ENCODE measurements at places on chromosomes 3 and 15. TPM values are rescaled to one million over a fixed set of nuclear protein-coding genes. Genes with fewer than 3 reads are reported as not detected.

EOMES gene
- total RNA-seq = 0.49 TPM

P2RY1 gene
- 17.9 TPM for total RNA-seq

SRGAP3 gene
- 20.6 TPM for total RNA-seq

GRCh38 chr3:61538486-61538885 lies 22.9 kb upstream of the PTPRG start:
- H3K4me1 ChIP-seq = no peaks in the 10 kb centered on the region
- H3K27ac ChIP-seq = no peak overlapping the region
- no peak overlapping the region for H3K4me3 ChIP-seq
- no peaks in the 10 kb centered on the region for H3K27me3 ChIP-seq

DNA sequence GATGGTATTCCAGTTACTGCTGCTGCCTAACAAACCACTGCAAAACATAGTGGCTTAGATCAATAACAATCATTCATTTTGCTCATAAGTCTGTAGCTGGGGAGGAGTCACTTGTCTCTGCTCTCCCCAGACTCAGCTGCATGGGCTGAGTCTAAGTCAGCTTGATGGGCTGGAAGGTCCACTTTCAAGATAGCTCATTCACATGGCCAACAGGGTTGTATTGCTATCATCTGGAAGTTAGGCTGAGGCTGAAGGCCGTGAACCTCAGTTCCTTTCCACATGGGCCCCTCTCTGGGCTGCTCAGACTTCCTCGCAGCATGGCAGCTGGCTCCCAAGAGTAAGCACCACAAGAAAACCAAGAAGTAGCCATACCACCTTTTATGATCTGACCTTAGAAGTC lies 28.7 kb upstream of the BFSP2 start:
- H3K4me1 ChIP-seq = no peaks in the 10 kb centered on the region
- DNase-seq = peak; percentile 62
- no peaks in the 10 kb centered on the region for H3K27me3 ChIP-seq
- H3K36me3 ChIP-seq = no peaks in the 10 kb centered on the region
- no peak overlapping the region for H3K4me3 ChIP-seq

CLDN18 gene
- total RNA-seq = not detected

CD200R1 gene
- 0.49 TPM for total RNA-seq

PIGBOS1 gene
- total RNA-seq = 6.4 TPM

LRRC49 gene
- total RNA-seq = 8.8 TPM

SLC6A1 gene
- total RNA-seq = 2.0 TPM

DNA sequence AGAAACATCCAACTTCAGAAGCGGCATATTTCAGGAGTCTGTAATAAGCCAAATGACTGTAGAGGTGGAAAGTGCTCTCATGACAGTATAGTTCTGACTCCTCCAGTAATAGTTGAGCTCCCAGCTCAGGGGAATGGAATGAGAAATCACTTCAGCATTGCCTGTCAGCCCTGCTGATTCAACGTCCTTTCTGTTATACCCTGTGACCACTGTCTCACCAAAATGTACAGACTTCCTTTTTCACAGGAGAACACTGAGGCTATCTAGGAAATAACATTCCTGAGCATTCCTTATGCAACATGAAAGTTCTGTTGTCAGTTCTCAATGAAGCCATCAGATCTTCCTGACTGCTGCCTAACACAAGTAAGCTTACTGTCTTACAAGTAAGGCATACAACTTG lies 284.5 kb upstream of the MME start:
- H3K4me1 ChIP-seq = no peaks in the 10 kb centered on the region
- H3K4me3 ChIP-seq = no peak overlapping the region
- no peaks in the 10 kb centered on the region for H3K27me3 ChIP-seq
- no peaks in the 10 kb centered on the region for H3K36me3 ChIP-seq
- DNase-seq = no peak

DNA sequence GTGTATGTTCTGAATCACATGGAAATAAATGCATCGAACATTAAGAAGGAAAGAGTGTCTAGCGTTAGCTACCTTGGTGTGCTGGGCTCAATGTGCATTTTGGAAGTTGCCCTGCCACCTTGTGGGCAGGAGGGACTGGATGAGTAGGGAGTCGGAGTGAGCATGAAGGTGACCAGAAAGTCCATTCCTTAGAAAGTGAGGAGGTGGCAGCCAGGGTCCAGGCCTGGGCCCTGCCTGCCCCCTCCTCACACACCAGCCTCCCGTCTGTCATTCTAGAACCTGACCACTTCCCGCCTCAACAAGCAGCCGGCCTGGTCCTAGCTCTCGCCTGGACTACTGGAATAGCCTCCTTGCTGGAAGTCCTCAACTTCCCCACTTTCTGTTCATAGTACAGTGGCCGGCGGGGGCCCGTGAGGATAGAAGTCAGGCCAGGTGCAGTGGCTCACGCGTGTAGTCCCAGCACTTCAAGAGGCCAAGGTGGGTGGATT lies 10.2 kb upstream of the GATA2 start:
- no peaks in the 10 kb centered on the region for H3K4me1 ChIP-seq
- H3K27ac ChIP-seq = no peak overlapping the region
- H3K27me3 ChIP-seq = no peaks in the 10 kb centered on the region

DHFR2 gene
- 6.4 TPM for total RNA-seq

- no peak overlapping the region for H3K27ac ChIP-seq
- no peaks in the 10 kb centered on the region for H3K36me3 ChIP-seq
- no peak overlapping the region for H3K4me3 ChIP-seq
- no peak for DNase-seq
Observed at GRCh38 chr3:192881159-192881786, 36.4 kb downstream of the MB21D2 start.

DNA sequence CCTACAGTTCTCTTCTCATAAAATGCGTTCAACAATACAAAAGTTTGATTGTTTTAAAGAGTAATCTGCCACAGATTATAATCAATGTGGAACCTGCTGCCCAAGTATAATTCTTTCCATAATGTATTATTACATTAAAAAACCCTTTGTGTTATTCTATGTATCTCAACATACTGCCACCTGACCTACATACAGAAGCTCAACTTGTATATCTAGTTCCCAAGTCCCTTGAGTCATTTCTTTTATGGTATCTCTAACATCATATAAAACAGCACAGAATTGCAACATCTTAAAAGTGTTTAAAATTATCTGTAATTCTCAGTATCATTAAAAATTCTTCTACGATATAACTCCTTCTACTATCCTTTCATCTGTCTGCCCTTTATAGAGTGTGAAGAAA lies 70.3 kb downstream of the TBL1XR1 start:
- H3K27me3 ChIP-seq = no peaks in the 10 kb centered on the region
- DNase-seq = no peak
- H3K36me3 ChIP-seq = no peaks in the 10 kb centered on the region

- peak overlapping the region; percentile 64 for H3K4me3 ChIP-seq
- no peaks in the 10 kb centered on the region for H3K27me3 ChIP-seq
- H3K27ac ChIP-seq = peak overlapping the region; percentile 97
- H3K36me3 ChIP-seq = peaks cover 4% of the 10 kb centered on the region
Observed at GRCh38 chr3:183699238-183699947, 1.8 kb downstream of the YEATS2 start.

DNA sequence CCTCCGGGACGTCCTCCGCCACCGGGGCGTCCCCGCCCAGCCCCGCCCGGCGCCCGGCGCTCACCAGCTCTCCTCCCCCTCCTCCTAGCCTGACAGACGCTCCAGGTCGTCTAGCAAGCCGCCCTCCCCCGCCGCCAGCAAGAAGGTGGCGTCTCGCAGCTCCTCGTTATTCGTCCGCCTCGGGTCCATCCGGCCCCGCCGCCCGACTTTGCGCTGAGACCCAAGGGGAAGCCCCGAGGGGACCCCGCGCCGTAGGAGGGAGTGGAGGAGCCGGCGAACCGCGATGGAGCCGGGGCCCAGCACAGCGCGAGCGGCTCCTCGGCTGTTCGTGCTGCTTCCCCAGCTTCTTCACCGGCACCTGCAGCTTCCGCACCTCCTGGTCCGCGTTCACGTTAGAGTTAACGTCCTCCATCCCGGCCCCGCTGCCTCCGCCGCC lies 26.3 kb upstream of the MTHFS start:
- H3K27ac ChIP-seq = peak overlapping the region; percentile 93
- H3K4me1 ChIP-seq = peaks cover 12% of the 10 kb centered on the region
- DNase-seq = no peak
- H3K36me3 ChIP-seq = no peaks in the 10 kb centered on the region
- peak overlapping the region; percentile 88 for H3K4me3 ChIP-seq

DNA sequence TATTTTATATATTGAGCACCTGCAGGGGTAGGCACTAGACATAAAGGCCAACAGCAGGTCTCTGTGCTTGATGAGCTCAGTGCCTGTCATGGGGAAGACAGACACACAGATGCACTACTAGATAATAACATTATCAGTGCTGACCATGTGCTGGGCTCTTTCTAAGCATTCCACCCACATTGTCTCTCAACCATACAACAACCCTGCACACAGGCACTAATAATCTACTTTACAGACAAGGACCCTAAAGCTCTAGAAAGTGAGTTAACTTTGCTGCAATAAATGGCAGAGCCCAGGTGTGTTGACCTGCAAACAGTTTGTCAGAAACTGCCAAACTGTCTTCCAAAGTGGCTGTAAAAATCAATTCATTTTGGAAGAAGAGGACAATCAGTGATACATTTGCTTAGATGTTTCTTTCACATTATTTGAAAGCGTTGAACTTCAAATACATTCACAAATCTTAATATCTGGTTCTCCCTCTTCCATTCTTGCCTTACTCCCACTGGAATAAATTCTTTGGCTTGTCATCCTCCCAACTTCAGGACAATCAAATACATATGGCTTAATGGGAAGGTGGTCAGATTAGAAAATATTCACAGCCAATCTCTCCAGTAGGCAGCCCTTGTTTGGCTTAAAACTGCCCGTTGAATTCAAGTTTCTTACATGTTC lies 11.0 kb upstream of the PP2D1 start:
- H3K4me1 ChIP-seq = peaks cover 13% of the 10 kb centered on the region
- H3K36me3 ChIP-seq = no peaks in the 10 kb centered on the region
- no peaks in the 10 kb centered on the region for H3K27me3 ChIP-seq
- DNase-seq = no peak
- peak overlapping the region; percentile 33 for H3K27ac ChIP-seq

- H3K27ac ChIP-seq = peak overlapping the region; percentile 67
- no peaks in the 10 kb centered on the region for H3K27me3 ChIP-seq
- DNase-seq = no peak
- no peaks in the 10 kb centered on the region for H3K36me3 ChIP-seq
Observed at GRCh38 chr15:62895905-62896316, 146.6 kb upstream of the TPM1 start.

GRCh38 chr3:180594631-180595558 lies 7.1 kb upstream of the TTC14 start:
- H3K4me1 ChIP-seq = no peaks in the 10 kb centered on the region
- no peak for DNase-seq
- no peak overlapping the region for H3K4me3 ChIP-seq

HHLA2 gene
- not detected for total RNA-seq

SNX22 gene
- total RNA-seq = not detected

GRCh38 chr3:66822186-66823008 lies 175.7 kb upstream of the KBTBD8 start:
- no peaks in the 10 kb centered on the region for H3K36me3 ChIP-seq
- no peaks in the 10 kb centered on the region for H3K27me3 ChIP-seq
- no peak for DNase-seq
- H3K27ac ChIP-seq = no peak overlapping the region
- no peak overlapping the region for H3K4me3 ChIP-seq

DNA sequence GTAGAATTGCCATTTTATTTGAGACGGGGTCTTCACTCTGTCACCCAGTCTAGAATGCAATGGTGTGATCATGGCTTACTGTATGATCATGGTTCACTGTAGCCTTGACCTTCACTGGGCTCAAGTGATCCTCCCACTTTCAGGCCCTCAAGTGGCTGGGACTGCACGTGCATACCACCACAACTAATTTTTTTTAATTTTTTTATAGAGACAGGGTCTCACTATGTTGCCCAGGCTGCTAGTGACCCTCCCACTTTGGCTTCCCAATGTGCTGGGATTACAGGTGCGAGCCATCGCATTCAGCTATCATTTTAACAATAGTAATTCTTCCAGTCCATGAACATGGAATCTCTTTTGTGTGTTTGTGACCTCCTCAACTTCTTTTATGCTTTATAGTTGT lies 11.9 kb downstream of the EPM2AIP1 start:
- no peaks in the 10 kb centered on the region for H3K27me3 ChIP-seq
- no peak overlapping the region for H3K4me3 ChIP-seq
- no peak overlapping the region for H3K27ac ChIP-seq
- no peaks in the 10 kb centered on the region for H3K4me1 ChIP-seq

- DNase-seq = no peak
- no peaks in the 10 kb centered on the region for H3K36me3 ChIP-seq
- no peak overlapping the region for H3K27ac ChIP-seq
- no peaks in the 10 kb centered on the region for H3K4me1 ChIP-seq
- H3K4me3 ChIP-seq = no peak overlapping the region
Observed at GRCh38 chr3:113660896-113661295, 35.5 kb downstream of the USF3 start.

DNA sequence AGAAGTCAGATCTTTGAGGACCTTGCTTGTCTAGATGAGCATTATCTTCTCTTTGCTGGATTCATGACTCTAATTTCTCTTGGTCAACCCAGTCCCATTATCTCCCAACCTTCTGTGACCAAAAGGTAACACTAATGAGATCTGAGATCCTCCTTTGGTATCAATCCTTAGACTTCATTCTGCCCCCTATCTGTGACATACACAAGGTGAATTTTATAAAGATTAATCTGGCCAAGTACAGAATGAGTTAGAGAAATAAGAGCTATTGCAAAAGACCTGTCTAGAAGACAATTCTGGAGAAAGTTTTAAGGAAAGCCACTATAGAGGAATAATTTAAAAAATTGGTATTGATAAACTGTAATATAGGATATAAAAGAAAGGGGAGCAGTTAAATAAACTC lies 113.8 kb upstream of the KCNMB2 start:
- H3K27ac ChIP-seq = no peak overlapping the region
- H3K36me3 ChIP-seq = no peaks in the 10 kb centered on the region
- H3K27me3 ChIP-seq = no peaks in the 10 kb centered on the region
- no peak for DNase-seq
- no peaks in the 10 kb centered on the region for H3K4me1 ChIP-seq

ZNF148 gene
- 16.5 TPM for total RNA-seq

- no peak overlapping the region for H3K4me3 ChIP-seq
- H3K27ac ChIP-seq = no peak overlapping the region
Observed at GRCh38 chr3:109819734-109820133, 482.4 kb upstream of the DPPA4 start.

NISCH gene
- 103 TPM for total RNA-seq

DNA sequence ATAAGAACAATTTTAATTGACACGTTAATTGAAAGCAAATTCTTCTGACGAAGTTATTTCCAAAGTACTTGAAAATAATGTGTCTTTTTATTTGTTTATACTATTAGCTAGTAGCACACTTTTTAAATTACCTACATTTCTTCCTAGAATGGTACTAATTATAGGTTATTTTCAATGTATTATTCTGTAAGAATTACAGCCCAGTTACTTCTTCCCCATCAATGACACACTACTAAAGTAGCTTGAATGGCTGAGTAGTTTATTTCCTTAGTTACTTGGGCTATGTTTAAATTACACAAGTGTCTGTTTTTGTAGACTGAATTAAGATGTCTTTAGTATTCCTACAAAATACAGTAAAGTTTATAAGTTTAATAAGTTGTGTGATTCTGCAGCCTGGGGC lies 217.6 kb upstream of the IL12A start:
- no peaks in the 10 kb centered on the region for H3K27me3 ChIP-seq
- H3K27ac ChIP-seq = no peak overlapping the region
- H3K36me3 ChIP-seq = no peaks in the 10 kb centered on the region
- DNase-seq = no peak

- no peaks in the 10 kb centered on the region for H3K4me1 ChIP-seq
- H3K4me3 ChIP-seq = no peak overlapping the region
- no peak overlapping the region for H3K27ac ChIP-seq
- no peaks in the 10 kb centered on the region for H3K36me3 ChIP-seq
Observed at GRCh38 chr3:146558781-146559180, 14.4 kb upstream of the PLSCR1 start.

- no peak overlapping the region for H3K4me3 ChIP-seq
- peaks cover 4% of the 10 kb centered on the region for H3K36me3 ChIP-seq
- H3K27me3 ChIP-seq = no peaks in the 10 kb centered on the region
- no peak for DNase-seq
Observed at GRCh38 chr3:188878076-188878475, 293.7 kb upstream of the TPRG1 start.

Measured in vagina (tissue), 2 donors.